ENCODE measurements at places on chromosomes 6 and 20.

DNA sequence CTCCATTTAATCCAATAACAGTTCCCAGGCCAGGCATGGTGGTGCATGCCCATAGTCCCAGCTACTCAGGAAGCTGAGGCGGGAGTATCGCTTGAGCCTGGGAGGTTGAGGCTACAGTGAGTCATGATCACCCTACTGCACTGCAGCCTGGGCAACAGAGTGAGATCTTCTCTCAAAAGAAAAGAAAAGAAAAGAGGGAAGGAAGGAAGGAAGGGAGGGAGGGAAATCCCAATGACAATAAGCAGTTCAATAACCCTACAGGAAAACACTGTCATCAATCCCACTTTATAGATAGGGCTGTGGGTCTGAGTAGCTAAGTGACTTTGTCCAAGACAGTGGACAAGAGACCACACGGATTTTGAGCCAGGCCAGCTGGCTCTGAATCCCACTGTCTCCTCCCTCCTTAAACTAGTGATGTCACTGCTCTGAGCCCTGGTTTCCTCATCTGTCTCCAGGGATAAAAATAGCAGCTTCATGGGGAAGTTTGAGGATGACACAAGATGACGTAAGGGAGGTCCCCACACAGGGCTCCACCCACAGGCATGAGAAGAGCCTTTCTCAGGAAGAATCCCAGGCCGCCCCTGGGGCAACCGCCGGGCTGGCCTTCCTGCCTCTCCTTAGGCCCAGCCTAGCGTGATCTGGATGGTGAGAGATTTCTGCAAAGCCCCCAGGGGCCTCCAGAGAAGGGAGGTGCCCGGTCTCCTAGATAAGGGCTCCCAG, 7.2 kb upstream of the TRIB3 start:
- peak; percentile 87 for DNase-seq

GRCh38 chr20:18404172-18404571, 62.7 kb downstream of the DZANK1 start:
- no peak for DNase-seq

DNA sequence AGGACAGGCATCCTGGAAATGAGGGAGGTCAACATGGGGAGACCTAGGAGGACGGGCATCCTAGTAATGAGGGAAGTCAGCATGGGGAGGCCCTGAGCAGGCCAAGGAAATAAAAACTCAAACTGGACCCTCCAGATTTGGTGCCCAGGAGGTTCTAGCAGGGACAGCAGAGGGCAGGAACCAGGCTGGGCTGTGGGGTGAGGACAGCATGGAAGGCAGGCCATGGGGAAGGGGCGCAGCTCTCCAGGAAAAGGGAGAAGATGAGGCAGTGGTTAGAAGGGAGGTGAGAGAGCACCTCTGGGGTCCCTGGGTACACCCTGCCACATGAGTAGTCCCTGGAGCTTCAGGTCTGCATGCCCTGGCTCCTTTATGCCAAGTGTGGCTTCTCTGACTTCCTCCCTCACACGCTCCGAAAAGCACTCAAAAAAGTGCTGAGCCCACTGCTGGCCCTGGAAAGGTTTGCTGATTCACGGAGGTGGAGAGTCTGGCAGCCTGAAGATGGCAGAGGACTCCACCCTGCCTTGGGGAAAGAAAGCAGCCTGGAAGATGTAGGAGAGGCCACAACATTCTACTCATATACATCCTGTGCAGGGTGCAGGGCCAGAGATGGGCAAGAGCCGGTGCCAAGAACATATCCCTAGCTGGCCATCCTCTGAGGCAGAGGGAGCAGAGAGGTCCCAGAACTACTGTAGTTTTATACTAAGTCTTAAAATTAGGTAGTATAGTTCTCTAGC, 154.9 kb downstream of the MRPL14 start:
- peak; percentile 74 for DNase-seq

DNA sequence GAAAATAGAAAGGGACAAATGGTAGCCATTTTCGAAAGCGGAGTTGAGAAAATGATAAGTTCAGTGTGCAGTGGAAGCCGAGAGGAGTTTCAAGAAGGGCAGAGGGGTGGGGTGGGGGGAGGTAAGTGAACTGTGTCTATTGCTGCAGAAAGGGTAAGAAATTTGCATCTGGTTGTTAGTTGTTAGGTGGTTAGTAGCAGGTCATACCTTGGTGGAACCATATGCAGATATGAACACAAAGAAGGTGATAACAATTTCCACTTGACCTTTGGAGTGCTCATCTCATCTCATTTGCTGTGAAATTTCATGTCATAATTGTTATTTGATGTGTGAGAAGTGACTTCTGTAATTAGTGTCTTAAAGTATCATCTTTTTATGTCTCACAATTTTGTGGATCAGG, 288.2 kb downstream of the QKI start:
- no peak for DNase-seq

DNA sequence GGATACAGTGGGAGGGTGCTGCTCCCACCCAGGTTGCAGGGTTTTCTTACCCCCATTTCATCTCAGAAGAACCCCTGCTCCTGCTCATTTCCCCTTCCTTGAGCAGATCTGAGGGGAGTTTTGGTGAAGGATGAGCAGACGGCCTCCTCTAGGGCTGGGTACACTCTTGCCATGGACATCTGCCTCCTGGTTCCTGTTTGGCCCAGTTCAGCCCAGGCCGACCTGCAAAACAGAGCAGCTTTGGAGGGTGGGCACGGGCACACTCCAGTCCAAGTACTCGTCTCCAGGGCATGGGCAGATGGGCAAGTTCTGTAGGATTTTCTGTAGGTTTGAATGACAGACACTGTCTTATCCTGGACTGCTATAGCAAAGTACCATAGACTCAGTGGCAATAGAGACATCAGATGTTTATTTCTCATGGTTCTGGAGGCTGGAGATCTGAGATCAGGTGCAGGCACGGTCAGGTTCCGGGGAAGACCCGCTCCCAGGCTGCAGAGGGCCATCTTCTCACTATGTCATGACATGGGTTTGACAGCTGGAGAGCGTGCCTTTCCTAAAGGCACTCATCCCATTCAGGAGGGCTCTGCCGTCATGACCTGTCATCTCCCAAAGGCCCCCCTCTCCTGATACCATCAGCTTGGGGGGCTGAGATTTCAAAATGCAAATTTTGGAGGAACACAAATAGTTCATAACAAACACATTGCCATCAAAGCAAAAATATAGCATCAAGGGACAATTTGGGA, 6.2 kb downstream of the NPBWR2 start:
- no peak for DNase-seq

DNA sequence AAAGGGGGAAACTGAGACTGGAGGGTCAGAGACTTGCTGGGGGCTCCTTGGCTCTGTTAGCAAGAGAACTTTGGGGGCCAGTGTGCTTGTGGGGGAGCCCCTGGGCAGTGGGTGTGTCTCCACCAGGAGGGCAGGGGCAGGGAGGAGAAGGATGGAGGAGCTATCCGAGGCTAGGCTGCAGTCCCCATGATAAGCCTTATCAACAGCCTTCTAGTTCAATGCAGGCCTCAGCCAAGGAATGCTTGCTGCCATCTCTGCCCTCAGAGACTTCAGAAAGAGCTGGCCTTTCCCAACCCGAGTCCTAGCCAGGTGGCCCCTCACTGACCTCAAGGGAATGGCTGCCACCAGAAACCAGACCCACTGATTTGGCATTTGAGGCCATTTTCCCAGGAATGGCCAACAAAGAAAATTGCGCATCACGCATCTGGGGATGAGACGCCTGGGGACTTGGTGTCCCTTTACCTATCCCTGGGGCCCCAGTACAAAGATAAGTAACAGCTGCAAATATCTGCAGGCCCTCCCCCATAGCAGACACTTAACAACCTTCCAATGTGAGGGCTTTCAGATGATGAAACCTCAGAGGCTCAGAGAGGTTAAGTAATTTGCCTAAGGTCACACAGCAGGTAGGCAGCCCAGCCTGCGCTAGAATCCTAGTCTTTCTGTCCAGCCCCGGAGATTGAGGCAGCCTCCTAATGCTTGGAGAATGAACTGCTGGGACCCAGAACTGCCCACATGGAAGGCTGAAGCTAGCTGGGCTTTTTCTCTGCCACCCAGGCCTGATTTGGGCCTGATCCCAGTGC, 4.9 kb downstream of the TGM2 start:
- no peak for DNase-seq

DNA sequence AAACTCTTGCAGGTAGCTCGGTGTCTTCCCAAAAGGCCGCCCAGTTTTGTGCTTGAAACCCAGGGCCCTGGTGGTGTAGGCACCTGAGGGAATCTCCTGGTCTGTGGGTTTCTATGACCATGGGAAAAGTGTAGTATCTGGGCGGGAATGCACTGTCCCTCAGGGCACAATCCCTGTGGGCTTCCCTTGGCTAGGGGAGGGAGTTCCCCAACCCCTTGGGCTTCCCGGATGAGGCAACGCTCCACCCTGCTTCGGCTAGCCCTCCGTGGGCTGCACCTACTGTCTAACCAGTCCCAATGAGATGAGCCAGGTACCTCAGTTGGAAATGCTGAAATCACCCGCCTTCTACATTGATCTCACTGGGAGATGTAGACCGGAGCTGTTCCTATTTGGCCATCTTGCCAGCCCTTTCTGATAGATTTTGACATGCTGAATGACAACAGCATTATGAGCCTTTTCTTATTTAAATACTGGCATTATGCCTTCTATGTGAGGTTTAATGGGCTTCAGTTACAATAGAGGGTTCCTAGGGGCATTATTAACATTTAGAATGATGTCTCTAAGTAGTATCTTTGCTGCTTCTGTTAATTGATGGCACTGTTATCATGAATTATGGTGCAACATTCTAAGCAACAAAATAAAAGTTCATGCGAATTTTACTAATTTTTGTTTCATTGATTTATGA, 133.7 kb upstream of the FLRT3 start:
- no peak for DNase-seq

- no peak for DNase-seq
Observed at GRCh38 chr6:136763716-136764516, 28.4 kb downstream of the MAP3K5 start.

GRCh38 chr20:3452136-3452535, 18.7 kb upstream of the ATRN start:
- no peak for DNase-seq

- no peak for DNase-seq
Observed at GRCh38 chr20:9627219-9627618, 112.8 kb downstream of the LAMP5 start.

GRCh38 chr6:44373787-44374186, 13.7 kb upstream of the CDC5L start:
- DNase-seq = no peak

DNA sequence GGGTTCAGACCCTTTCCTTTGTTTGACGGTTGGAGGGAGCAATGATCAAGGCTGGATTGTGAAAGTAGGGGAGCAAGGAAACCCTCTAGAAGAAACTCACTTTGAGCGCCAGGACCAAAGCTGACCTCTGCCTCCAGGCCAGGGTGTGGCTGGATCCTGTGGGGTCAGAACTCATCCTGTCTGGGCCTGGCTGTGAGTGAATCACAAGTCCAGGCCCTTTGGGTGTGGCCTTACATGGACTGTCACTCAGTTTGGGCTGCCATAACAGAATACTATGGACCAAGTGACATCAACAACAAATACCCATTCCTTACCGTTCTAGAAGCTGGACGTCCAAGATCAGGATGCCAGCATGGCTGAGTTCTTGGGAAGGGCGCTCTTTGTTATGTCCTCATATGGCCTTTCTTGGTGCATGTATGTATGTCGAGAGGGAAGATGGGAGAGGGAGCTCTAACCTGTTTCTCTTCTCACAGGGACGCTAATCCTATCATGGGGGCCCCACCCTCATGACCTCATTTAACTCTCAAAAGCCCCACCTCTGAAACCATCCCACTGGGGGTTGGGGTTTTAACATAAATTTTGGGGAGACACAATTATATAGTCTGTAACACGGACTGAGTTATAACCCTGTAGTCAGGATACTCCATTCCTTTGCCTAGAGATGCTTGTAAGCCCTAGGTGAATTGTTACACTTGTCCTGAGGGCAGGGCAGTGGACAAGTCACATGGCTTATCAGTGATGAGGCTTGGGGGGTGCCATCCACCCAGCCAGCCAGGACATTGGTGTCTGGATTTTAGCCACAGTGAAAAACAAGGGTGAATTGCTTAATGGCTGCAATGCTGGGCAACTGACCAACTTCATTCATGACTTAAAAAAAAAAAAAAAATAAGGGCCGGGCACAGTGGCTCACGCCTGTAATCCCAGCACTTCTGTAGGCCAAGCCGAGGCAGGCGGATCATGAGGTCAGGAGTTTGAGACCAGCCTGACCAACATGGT, 80.0 kb downstream of the TRMT11 start:
- DNase-seq = no peak

DNA sequence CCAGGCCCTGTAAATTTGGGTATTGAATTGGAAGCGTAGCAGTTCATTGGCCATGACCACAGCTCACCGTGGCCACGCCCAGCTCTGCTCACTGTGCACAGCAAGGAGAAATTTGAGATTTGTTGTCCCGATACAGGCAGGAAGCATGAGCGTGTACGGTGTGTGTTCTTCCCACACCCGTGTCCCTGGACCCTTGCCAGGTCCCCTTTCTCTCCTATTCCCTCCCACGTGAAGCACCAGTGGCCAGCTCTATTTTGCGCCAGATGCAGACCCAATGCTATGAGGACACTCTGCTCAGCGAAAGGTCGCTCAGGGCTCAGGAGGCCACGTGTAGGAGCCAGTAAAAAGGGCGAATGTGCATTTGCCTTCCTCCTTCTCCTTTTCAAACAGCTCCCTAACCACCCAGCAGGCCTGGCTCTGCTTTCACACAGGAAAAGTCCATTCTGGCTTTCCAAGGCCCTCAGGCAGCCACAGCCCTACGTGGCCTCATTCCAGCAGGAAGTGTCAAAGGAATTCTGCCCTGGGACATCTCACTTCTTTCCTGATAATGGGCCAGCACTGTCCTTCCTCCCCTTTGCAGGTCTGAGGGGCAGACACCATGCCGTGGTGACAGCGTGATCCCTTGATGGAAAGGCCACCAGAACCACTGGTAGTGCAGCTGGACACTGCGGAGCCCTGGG, 499.2 kb upstream of the CDH4 start:
- no peak for DNase-seq

GRCh38 chr20:18567739-18568091, 483 bp downstream of the SMIM26 start:
- no peak for DNase-seq

GRCh38 chr6:108822401-108822800, 25.8 kb upstream of the ARMC2 start:
- no peak for DNase-seq

GRCh38 chr20:47099825-47100441, 205.3 kb downstream of the EYA2 start:
- no peak for DNase-seq

GRCh38 chr6:7200598-7201443, 93.1 kb downstream of the RREB1 start:
- DNase-seq = no peak

GRCh38 chr6:159450815-159451465, 242.1 kb downstream of the SOD2 start:
- peak; percentile 31 for DNase-seq

DNA sequence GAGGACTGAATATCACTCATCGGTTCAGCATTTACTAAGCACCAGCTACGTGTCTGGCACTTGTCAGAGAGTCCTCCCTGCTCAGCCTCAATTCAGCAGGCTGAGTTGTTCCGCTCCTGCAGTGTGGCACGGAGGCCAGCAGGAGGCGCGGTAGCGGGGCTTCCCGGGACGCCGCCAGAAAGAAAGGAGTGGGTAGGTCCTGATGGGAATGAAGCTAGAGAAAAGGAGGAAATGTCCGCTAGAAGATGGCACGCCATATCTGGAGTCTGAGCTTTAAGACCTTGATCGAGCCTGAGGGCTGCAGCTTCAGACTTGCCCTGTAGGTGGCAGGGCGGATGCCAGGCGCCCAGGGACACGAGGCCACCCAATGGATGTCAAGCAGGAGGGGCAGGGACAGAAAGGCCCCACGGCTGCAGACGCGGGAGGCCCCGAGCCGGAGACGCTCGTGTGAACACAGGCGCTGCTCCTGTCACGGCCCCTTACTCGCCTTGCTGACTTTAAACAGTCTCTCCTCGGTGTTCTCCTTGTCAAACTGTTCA, 18.7 kb downstream of the SERPINB6 start:
- DNase-seq = peak; percentile 27

Data from NCI-H226 (cell line).